ENCODE measurements at places on chromosomes 12 and 14.

GRCh38 chr12:70194076-70194475 is 49.2 kb upstream of the CNOT2 start:
- no peak for DNase-seq

DNA sequence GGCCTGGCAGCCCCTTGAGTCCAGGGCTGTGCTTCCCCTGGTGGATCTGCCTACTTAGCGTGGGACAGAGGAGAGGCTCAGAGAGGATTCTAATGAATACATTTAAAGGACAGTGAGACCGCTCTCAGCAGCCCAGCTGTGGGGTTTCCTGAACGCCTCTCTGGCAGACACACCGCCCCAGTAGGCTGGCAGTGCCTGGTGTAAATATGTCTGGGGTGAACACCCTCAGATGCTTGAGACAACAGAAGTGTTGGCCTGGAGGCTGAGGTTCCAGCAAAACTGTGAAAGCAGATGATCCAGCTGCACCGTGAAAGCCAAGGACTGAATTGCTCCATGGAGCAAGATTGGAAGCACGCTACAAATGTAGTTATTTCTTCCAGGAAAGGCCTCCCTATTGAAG is 55.1 kb downstream of the LRRC74A start:
- no peak for DNase-seq

DNA sequence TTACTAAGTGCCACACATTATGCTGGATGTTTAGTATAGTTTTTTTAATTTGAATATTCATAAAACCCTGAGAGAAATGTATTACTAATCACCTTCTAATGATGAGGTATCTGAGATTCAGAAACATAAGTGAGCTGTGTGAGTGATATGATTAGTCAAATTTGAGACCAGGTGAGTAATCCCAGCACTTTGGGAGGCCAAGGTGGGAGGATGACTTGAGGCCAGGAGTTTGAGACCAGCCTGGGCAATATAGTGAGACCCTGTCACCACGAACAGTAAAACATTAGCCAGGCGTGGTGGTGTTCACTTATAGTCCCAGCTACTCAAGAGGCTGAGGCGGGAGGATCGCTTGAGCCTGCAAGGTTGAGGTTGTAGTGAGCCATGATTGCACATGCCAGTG is 438.4 kb downstream of the RAD51B start:
- DNase-seq: no peak

GRCh38 chr12:1234073-1234472 is 243.1 kb downstream of the ERC1 start:
- DNase-seq: no peak

DNA sequence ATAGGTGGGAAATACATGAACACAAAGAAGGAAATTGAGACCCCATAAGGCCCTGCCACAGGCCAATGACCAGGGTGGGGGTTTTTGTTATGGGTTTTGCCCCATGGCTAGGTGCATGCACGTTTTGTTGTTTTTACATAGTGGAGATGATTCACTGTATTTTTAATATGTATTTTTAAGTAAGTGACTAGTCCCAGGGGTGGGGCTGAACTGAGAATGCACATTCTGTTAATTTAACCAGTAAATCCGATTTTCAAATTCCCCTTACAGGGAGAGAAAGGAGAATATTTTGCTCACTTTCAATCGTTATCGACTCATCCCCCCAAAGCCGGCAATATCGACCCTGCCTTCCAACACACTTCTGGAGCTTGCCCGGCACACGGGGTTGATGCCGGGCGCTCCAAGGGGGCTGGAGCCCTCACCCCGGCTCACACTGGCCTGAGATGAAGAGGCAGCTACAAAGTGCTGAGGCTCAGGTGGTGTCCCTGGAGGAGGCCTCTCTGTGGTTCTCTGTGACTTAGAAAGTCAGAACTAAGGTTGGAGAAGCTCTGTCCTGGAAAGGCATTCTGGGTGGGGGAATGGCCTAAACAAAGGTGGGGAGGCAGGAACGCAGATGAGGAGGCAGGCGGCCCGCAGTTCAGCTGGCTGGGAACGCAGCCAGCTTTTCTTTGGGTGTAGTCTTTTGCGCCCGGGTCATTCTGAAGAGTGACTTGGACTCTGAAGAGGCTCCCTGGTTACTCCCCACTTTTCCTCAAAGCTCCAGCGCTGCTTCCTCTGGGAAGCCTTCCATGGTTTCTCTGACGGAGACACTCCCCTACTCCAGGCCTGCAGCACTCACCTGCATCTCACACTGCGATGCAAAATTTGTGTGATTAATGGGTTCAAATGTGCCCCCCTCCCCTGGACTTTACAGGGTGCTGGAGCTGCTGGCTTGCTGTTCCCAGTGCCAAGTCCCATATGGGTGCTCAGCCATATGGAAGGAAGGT is 50.7 kb upstream of the DLK1 start:
- DNase-seq: no peak

DNA sequence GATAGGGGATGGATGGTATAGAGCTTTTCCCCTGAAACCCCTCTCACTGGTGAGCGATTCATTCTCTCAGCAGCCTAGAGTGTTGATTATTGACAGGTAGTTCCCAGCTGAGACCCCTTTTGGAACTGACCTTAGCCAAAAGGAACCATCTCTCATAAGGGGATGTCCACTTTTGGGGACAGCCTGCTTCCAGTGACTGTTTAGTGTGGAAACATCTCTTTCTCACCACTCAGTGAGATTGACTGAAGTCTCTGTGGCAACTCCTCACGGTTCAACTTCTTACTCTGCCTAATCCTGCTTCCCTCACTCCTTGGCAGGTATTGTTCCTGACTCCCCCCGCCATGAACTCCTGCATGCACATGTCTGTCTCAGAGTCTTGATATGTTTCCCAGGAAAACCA is 529.2 kb upstream of the ATP2B1 start:
- no peak for DNase-seq

DNA sequence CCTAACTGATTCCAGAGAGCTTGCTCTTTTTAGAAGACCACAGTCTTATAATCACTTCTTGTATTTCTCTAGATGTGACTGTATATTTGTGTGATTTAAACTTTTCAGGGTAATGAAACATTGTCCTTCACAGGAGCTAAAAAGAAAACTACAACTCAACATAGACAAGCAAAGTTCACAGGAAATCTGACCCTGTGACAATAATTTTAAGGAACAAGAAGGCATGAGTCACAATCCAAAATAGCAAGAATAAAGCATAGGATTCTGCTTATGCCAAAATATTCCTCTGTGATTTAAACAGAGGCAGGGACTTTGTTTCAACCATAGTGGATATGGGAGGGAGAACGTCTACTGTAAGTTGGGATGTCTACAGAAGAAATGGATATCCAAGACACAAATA is 44.3 kb downstream of the GPR65 start:
- DNase-seq: no peak

GRCh38 chr12:122527478-122527944 is 462 bp downstream of the KNTC1 start:
- peak; percentile 28 for DNase-seq

DNA sequence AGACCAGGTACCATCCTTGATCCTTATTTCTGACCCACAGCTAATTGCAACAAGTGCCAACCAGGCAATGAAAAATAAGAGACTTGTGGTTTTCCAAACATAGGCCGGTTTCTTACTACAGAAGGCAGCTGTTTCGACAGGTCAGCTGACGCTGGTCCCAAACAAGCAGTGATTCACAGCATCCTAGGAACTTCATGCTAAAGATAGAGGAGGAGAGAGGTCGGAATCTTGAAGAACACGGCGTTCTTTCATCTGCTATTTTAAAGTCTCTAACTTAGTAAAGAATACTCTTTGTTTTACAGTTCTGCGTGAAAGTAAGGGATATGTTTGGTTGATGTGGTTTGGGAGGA is 28.1 kb upstream of the ADGRD1 start:
- DNase-seq: no peak

- no peak for DNase-seq
Observed at GRCh38 chr12:25796523-25797000, 161.9 kb upstream of the RASSF8 start.

DNA sequence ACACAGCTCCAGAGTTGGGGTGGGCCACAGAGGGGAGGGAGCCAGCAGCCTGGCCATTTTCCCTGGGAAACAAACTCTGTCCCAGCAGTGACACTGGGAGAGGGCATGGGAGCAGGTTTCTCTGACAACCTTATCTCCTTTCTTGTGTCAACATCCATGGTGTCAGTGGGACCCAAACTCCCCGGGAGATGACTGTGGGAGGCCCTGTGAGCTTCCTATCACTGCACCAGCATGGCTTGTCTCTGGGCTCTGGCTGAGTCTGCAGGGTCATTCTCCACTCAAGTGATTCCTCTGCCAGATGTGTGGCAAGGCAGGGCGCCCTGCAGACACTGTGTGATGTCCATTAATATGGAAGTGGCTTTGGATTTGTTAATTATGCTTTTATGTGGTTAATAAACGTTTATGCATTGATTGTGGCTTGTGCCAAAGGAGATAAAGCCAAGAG is 10.1 kb downstream of the LRTM2 start:
- no peak for DNase-seq

- DNase-seq: no peak
Observed at GRCh38 chr14:42070031-42070430, 463.4 kb downstream of the LRFN5 start.

DNA sequence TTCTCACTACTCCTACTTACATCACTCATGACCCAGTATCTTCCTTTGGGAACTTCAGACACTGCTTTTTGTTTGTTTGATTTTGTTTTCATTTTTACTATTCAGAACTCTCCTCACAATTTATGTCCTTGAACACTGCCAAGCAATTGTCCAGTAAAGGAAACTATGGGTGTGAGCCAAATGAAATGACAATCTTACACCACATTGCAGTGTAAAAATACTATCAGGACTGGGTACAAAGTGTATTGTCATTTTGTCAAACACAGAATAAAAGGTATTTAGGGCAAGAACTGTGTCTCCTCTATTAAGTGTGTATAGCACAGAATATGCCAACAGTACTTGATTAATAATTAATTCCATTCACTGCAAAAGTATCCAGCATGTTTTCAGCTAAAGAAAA is 199.3 kb downstream of the ALG10B start:
- no peak for DNase-seq

- DNase-seq: no peak
Observed at GRCh38 chr12:32110942-32111341, 4.3 kb downstream of the BICD1 start.

DNA sequence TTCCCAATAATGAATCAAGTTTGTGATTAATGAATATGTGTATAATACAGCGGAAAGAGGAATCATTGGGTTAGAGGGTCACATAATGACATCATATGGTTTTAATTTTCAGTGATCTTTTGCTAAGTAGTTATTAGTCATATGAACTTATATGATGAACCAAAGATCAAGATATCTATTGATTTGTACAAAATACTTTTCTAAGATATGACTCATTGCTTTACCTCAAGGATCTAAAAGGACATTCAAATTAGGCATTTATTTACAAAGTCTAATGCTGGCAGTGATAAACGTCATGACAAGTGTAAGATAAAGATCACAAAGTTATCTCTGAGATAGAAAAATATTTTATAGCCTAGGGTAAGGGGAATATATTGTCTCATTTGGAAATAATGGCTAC is 417.8 kb downstream of the RPL10L start:
- DNase-seq: no peak

DNA sequence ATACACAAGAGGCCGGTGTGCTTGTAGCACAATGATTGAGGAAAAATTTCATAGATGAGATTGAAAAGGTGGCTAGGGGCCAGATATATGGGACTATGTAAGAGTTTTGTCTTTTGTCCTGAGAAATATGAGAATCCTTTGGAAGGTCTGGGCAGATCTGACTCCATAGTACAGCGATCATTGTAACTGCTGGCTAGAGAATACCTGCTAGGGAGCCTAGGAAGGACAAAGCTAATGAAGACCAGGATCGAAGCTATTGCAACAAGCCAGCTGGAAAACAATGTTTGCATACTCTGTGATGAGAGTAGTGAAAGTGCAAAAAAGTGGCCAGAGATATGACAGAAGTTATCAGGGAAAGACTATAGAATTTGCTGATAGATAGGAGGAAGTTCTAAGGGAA is 537.6 kb downstream of the C12orf50 start:
- DNase-seq: no peak

GRCh38 chr12:68305278-68305677 is 26.9 kb downstream of the MDM1 start:
- no peak for DNase-seq

- no peak for DNase-seq
Observed at GRCh38 chr12:101480849-101481248, 5.7 kb downstream of the SPIC start.
